ENCODE measurements at places on chromosomes 11 and 22.

- no peak for DNase-seq
Measured at GRCh38 chr11:59261150-59261549, 48.4 kb upstream of the MPEG1 start.

GRCh38 chr22:44363013-44363979 lies 50.5 kb upstream of the SHISAL1 start:
- no peak for DNase-seq

- no peak for DNase-seq
Measured at GRCh38 chr11:111462329-111462728, 49.9 kb downstream of the BTG4 start.

DNA sequence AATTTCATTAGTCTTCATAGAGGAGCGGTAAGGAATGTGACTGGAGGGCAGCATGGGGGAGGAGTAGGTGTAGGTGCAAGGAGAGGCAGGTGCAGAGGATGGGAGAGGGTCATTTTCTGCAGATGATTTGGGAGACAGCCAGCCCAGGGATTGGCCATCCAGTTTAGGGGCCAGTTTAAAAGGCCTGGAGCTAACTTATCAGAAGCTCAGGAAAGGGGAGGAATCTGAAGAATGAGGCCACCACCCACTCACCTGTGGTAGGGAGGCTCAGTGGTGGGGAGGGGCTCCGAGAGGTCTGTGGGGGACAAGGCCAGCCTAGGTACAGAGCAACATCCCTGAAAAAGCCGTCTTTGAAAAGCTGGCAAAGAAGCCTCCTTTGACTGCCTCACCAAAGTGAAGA lies 110.8 kb upstream of the TMEM45B start:
- DNase-seq, result no peak

GRCh38 chr22:39984006-39984405 lies 10.7 kb upstream of the FAM83F start:
- DNase-seq, result no peak

DNA sequence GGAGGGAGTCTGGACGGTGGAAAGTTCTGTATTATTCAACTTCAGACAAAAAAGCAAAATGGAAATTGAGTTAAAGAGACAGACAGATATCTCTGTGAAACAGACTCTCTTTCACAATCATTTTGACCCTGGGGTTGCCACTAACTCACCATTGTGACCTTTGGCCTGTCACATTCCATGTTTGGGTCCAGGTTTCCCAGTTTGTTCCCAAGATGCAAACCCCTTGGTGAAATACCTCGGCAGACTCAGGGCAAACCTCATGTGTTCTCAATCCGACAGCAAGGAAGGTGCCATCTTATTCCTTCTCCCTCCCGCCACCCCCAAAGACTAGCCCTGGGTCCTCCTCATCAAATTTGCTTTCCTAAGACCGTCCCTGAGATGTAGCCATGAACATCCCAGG lies 41.8 kb downstream of the GALNT18 start:
- DNase-seq, result no peak

DNA sequence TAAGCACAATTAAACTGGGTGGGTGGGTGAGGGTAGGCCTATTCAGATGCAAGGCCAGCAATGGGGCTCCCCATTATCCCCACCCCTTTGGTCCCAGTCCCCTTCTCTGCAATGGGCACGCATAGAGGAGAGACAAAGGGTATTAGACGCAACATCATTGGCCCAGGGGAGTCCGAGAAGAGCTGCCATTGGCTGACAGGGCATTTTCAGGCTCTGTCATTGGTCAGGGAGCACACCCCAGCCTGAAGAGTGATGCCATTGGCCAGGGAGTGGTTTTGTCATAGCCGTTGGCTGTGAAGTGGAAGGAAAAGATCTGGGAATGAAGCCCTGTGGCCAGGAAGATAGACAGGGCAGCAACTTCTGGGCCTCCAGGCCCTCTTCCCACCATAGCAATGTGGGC lies 2.8 kb upstream of the TRIM3 start:
- DNase-seq, result no peak

GRCh38 chr11:74535371-74536160 lies 42.0 kb upstream of the LIPT2 start:
- no peak for DNase-seq

DNA sequence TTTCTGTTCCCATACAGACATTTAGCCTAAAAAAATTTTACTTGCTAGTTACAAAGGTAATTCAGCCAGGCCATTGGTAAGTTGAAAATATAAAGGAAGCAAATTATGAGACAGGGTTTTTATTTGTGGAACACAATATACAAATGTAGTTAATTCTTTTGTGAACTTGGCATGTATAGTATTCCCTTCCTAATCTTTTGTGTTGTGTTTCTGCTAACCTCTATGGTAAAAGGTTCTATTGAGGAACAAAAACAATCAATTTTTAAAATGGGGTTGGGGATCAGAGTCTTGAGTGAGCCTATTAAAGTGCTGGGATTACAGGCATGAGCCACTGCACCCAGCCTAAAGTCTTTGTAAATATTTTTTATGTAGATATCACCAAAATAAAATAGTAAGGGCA lies 14.1 kb downstream of the SWAP70 start:
- DNase-seq, result no peak

DNA sequence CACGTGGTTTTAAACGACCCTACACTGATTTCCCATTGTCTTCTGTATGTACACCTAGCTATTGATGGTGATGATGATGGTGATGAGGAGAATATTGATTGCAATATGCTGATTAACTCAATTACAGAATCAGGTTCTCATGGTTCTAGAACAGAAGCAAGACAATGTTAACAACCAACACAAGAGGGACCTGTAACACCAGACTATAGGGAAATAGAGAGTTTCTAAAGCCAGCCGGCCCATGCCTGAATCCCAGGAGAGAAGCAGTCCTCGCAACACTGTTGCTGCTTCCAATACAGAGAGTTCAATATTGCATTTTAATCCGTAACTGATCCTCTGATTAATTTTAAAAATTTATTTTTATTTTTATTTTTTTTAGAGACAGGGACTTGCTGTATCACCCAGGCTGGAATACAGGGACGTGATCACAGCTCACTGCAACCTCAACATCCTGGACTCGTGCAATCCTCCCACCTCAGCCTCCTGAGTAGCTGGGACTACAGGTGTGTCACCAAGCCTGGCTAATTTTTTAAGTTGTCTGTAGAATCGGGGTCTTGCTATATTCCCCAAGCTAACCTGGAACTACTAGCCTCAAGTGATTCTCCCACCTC lies 22.2 kb upstream of the UBASH3B start:
- DNase-seq, result no peak

DNA sequence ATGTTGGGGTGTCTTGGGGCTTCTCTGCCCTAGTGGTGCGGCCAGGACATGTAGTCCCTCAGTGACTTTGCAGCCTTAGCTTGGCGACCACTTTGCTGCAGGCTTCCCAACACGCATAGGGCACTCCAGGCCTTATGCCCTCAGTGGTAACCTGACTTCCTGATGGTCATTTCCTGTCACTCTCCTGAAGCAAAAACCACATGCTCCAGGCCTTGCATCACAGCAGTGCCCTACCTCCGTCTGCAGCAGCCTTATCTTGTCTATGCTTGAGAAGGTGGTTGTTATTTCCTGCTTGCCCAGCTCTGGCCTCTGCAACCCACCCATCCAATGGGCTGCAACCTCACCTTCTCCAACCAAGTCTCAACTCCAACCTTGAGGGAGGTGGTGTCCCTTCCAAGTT lies 33.4 kb upstream of the PISD start:
- DNase-seq, result no peak

DNA sequence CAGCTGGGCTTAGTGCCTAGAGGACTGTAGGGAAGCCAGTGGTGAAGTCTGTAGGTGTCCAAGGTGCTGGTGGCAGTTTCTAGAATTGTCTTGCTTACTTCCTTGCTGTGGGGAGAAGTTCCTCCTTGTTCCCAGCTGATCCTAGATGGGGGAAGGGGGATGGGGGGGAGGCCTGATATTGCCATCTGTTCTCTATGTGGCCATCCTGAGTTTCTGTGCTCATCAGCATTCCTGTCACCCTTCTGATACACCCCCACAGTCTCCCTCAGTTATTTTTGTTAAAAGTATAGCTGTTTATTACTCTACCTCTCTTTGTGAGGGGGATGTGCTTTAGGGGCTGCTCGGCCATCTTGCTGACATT lies 36.5 kb downstream of the MADD start:
- no peak for DNase-seq

DNA sequence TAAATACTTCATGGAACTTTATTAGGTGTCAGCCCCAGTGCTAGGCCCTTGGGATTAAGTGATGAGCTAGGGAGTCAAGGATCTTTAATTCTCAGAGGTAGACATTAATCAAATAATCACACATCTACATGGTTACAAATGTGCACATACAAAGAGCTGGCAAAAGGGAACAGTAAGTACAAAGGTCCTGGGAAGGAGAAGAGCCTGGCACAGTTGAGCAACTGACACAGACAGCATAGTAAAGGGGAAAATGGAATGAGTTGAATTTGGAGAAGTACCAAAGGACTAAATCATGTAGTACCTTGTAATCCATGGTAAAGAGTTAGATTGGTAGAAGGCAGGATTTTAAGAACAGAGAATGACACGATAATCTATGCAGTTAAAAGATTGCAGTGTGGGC lies 116.3 kb downstream of the APIP start:
- no peak for DNase-seq

DNA sequence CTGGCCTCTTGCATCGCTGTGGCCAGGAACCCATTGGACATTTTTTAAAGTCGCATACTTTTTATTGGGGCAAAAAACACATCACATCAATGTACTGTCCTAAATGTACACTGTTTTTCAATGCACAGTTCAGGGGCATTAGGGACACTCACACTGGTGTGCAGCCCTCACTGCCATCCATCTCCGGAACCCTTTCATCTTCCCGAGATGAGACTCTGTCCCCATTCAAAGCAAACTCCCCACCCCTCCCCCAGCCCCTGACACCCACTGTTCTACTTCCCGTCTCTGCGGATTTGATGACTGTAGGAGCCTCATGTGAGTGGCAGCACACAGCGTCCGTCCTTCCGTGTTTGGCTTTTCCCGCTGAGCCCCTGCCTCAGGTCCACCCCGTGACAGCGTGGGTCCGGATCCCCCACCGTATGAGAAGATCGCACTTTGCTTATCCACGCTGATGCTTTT lies 41.8 kb upstream of the TH start:
- no peak for DNase-seq

- DNase-seq, result no peak
Measured at GRCh38 chr11:86220653-86221052, 23.9 kb upstream of the EED start.

GRCh38 chr11:69702769-69703452 lies 911 bp downstream of the FGF19 start:
- no peak for DNase-seq

- no peak for DNase-seq
Measured at GRCh38 chr11:69878144-69878883, 59.1 kb upstream of the FGF3 start.

- no peak for DNase-seq
Measured at GRCh38 chr11:69392104-69392653, 89.3 kb upstream of the LINC01488 start.

- DNase-seq, result no peak
Measured at GRCh38 chr11:132054822-132055221, 684.4 kb downstream of the NTM start.

GRCh38 chr11:119797736-119798135 lies 68.7 kb upstream of the NECTIN1 start:
- no peak for DNase-seq

- DNase-seq, result no peak
Measured at GRCh38 chr11:128301756-128302155, 285.6 kb downstream of the ETS1 start.

DNA sequence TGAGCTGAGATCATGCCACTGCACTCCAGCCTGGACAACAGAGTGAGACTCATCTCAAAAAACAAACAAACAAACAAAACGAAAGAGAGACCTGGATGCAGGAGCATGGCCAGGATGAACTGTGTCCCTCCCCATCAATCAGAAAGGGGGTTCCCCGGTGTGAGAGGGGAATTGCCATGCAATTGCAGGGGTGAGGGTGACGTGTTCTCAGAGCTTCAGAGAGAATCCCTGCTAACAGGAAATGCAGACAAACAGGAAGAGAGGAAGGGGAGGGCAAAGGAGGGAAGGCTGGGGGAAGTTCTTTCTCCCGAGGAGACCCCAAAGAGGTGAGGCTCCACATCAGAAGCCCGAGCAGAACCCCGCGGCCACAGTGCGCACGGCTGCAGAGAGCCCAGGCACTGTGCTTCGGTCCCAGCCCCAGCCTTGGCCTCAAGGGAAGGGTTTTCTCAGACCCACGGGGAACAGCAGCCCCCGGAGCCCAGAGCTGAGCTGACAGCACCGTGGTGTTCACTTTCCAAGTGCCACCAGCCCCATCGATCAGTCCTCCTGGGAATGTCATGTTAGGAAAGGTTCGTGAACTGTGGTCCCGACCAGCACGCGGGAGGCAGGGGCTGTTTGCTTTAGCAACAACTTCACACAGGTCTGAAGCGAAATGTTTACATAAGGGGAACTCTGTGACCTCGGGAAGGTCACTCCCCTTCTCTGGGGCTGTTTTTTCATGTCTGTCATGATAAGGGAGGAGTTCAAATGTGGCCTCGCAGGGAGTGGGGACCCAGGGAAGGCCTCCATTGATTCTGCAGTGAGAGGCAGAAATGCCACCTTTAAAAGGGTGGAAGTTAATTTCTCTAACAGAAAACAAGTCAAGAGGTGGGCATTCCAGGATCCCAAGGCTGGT lies 108.0 kb upstream of the ANO1 start:
- DNase-seq, result no peak

GRCh38 chr11:35946766-35947165 lies 2.9 kb downstream of the LDLRAD3 start:
- DNase-seq, result no peak

- DNase-seq, result no peak
Measured at GRCh38 chr11:101436511-101437142, 147.2 kb downstream of the TRPC6 start.

GRCh38 chr11:120515186-120515723 lies 3.7 kb downstream of the GRIK4 start:
- DNase-seq, result no peak

Measured in activated CD4-positive, alpha-beta T cell treated with anti-CD3 and anti-CD28 coated beads, Interleukin-2, amount 50 U/mL, for 24 hours (primary cell).